NCI-H2171 treated with DMSO at 0.1 percent for 48 hours (cell line): ENCODE measurements at places on chromosomes 5 and 9.

DNA sequence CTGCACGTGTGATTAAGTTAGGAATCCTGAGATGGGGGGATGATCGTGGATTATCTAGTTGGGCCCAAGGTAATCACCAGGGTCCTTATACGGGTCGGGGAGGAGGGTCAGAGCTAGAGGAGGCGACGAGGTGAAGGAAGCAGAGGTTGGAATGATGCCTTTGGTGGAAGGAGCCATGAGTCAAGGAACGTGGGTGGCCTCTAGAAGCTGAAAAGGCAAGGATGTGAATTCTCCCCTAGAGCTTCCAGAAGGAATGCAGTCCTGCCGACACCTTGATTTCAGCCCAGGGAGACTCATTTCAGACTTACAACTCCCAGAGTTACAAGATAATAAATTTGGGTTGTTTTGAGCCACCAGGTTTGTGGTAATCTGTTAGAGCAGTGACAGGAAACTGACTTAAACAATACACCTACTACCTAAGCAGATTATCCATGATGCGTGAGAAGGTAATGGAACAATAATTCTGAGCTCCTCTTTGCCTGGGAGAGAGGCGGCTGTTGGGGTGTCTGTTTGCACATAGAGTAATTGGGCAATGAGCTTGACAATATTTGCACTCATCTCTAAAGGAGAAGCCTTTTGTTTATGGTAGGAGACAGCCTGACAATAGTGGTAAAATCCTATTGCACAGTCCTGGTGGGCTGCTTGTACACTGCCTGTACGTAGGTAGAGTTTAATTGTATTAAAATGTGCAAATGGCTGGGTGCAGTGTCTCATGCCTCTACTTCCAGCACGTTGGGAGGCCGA is 129.3 kb upstream of the IER5L start:
- no peak for DNase-seq

DNA sequence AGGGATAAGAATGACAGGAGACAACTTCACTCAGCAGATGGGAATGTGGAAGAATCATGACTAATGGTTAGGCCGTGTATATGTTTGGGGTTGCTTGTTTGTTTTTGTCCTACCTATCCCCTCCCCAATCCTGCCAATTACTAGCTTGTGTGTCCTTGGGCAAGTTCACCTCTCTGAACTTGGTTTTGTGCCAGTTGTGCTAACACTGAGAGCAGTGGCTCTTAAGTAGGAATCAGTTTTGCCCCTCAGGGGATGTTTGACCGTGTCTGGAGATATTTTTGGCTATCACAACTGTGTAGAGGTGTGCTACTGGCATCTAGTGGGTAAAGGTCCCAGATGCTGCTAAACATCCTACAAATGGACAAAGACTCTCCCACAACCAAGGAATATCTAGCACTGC is 287.0 kb downstream of the DMRT2 start:
- peak; percentile 16 for DNase-seq

- no peak for DNase-seq
Measured at GRCh38 chr9:33320230-33320567, 29.9 kb downstream of the NFX1 start.

GRCh38 chr9:124088476-124088837 is 76.9 kb downstream of the LHX2 start:
- DNase-seq = peak; percentile 89

GRCh38 chr9:6777213-6777902 is 19.6 kb downstream of the KDM4C start:
- no peak for DNase-seq

DNA sequence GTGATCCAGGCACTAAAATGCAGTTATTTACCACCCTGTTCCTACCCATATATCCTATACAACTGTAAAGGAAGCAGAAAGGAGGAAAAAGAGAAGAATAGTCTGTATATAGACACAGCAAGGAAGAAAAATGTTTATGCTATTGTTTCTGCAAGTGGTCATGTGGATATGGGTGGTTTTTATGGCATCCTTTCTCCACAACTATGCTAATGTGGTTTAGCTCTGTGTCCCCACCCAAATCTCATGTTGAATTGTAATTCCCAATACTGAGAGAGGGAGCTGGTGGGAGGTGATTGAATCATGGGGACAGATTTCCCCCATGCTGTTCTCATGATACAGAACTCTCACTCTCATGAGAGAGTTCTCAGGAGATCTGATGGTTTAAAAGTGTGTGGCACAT is 439.8 kb downstream of the ZSWIM6 start:
- DNase-seq = no peak

DNA sequence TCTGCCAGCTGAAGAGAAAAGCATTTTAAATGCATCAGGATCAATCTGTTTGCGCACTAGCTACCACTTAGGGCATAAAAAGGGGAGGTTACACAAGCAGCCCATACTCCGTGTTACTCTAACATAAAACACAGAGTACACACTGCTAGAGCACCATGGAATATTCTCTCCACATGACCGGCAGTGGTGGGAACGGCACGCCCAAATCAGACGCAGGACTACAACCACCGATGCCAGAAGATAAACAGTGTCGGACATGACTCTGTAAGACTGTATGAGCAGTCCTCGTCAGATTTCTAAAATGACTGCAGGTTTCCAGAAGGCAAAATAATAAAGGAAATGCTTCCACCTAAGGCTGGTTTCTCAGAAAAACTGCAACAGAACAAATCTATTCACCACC is 40.0 kb downstream of the CDK5RAP2 start:
- no peak for DNase-seq

DNA sequence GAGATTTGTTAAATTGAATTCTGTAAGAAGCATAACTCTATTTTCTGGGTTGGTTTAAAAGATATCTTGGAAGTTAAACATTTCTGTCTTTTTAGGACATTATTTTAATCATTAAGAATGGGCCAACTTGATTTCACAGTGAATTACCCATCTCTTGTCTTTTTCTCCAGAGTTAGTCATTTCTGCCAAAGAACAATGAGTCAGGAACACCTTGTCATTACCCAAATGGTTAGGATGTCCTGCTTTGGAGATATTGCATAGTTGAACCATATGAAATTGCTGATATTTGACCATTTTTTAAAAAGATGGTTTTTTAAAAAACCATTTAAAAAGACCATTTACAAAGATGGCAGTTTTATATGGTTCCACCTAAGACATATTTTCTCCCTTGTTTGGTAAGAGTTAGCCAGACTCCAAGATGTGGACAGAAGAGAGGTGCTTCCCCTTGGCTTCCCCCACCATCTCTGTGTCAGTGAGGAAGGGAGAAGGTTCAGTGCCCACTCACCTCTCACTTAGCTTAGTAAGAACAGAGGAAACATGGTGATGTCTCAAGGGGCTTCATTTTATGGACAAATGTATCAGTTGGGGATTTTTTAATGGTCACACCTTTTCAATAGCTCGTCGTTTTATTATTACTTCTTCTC is 103.0 kb downstream of the PCSK1 start:
- DNase-seq = no peak

GRCh38 chr5:158594595-158595242 is 505.0 kb downstream of the EBF1 start:
- DNase-seq = no peak

DNA sequence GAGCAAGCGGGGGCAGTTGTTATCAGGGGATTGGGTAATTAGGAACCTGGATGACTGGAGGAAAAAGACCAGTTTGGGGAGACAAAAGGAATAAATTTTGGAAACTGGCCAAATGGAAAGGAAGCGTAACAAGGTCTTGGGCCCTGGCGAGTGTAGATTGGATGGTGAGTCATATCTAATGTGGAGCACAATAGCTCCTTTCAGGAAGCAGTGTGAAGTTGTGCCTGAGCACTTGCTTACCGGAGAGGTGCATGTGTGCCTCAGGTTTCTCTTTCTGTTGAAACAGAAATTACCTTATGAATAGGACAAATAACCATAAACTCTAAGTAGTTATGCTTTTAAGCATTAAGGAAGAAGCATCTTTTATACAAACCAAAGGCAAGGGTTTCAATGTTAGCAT is 176.4 kb downstream of the KIF4B start:
- no peak for DNase-seq

- no peak for DNase-seq
Measured at GRCh38 chr9:93960971-93961841, 6.1 kb upstream of the BARX1 start.

DNA sequence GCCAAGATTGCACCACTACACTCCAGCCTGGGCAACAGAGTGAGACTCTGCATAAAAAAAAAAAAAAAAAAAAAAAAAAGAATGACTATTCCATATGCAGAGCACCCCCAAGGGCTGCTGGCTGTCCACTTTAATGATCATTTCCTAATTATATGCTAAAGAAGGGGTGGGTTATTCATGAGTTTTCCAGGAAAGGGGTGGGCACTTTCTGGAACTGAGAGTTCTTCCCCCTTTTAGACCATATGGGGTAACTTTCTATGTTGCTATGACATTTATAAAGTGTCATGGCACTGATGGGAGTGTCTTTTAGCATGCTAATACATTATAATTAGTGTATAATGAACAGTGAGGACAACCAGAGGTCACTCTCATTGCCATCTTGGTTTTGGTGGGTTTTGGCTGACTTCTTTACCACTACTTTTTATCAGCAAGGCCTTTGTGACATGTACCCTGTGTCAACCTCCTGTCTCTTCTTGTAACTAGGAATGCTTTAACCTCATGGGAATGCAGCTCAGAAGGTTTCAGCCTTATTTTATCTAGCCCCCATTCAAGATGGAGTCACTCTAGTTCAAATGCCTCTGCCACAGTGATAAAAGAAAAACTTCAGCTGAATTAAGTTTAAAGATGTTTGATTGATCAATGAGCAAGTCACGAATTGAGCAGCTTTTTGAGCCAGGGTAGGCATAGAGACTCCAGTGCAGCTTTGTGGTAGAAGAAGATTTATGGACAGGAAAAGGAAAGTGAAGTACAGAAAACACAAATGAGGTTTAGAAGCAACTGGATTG is 7.1 kb upstream of the NANS start:
- no peak for DNase-seq

DNA sequence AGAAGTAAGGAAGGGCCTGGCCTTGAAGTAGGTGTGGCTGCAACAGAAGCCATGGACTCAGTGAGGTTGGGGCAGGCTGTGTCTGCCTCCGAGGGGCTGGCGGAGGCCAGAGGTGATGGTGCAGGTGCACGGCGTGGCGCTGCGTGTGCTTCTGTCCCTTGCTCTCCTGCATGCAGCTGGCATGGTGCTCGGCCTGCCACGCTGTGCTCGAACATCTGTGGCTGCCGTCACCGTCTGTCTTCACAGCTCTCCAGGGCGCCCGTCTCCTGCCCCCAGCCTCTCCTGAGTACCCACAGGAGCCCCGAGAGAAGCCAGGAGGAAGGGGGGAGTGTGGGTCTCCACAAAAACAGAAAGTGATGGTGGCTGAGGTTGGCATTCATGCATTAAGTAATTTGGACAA is 193.7 kb downstream of the CACNA1B start:
- no peak for DNase-seq

- no peak for DNase-seq
Measured at GRCh38 chr5:172322028-172322965, 38.7 kb upstream of the UBTD2 start.

DNA sequence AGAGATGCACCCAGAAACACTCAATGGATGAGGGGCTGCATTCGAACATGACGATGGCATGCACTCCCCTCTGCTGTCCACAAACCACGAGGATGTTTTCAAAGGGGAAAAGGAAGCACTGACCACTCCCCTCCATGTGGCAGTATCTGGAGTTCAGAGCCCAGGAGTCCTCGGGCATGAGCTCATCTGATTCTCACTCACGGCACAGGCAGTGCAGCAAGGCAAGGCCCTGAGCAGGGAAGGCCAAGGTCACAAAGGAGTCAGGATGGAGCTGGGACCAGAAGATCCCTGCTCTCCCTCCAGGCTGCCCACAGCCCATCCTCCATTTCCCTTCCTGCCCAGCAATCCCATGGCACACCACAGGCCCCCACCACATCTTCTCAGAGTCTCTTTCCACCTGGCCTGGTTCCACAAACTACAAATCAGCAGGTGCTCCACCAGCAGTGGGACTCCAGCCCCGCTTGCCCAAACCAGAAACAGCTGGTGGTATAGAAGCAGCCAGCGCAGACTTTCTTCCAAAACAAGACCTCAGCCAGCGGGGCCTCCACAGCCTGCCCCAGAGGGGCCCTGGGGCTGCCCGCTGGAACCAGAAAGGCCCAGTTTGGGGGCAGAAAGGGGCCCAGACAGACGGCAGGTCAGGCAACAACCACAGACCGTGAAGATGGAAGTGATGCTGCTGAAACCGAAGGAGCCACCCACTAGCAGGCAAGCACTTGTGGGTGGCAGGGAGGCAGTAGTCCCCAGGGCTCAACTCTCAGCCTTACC is 12.2 kb downstream of the TNIP1 start:
- no peak for DNase-seq

GRCh38 chr9:124440786-124441185 is 9.5 kb upstream of the ADGRD2 start:
- DNase-seq = no peak

GRCh38 chr5:25863811-25864210 is 1174.6 kb downstream of the CDH9 start:
- DNase-seq = no peak

DNA sequence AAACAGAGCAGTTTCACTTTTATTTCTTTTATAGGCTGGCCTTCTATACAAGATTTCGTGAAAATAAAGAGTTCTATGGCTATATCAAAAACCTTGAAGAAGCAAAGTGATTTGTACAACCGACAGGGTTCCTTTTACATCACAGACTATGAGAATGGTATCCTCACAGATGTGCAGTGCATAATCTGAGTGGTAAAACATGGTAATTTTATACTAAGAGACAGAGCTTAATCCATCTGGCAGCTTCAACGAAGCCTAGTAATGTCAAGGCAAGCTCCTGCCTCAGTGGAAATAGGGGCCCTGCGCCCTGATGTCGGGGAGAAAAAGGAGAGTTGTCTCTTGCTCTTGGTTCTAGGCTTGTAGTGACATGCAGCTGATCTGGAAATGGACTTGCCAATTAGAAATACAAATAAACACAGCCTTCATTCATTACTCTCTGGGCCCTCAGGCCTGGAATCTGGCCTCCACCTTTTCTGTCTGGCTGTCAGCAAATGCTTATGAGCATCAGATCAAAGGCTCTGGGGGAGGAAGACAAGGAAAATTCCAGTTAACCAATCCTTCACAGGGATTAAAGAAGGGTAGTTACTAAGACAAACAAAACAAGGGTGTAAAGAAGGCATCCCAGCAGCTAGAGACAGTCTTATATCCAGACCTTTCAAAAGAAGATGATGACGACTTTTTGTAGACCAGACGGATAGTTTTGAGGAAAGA is 33.6 kb upstream of the TRIM32 start:
- peak; percentile 17 for DNase-seq

DNA sequence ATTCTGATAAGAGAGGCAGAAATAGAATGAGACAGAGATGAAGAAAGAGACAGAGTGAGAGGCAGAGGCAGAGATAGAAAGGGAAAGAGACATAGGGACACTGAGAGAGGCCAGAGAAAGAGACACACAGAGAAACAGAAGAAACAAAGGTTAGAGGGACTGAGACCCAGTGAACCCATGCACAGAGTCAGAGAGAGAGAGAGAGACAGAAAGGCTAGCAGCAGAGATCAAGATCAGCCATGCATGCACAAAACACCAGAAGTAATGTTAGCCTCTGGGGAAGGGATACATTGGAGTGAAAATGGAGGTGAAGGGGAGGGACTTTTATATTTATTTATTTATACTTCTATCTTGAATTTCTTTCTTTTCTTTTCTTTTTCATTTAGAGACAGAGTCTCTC is 14.1 kb upstream of the SPARC start:
- peak; percentile 24 for DNase-seq

- no peak for DNase-seq
Measured at GRCh38 chr5:172789687-172790495, 18.9 kb upstream of the DUSP1 start.

- DNase-seq = no peak
Measured at GRCh38 chr5:5826911-5827310, 404.4 kb downstream of the ICE1 start.

GRCh38 chr5:95916687-95917085 is 45.0 kb downstream of the ELL2 start:
- DNase-seq = no peak

GRCh38 chr9:135123773-135124134 is 36.3 kb downstream of the OLFM1 start:
- DNase-seq = no peak
